Neuronal stem cell (in vitro differentiated cells): ENCODE measurements at places on chromosomes 1 and 21.
A peak's percentile ranks its signal among the peaks of the same experiment; 100 is the strongest.

- no peak for DNase-seq
Measured at GRCh38 chr1:18870957-18871356, 11.5 kb upstream of the TAS1R2 start.

- no peak for DNase-seq
Measured at GRCh38 chr1:221457685-221458446, 284.0 kb downstream of the DUSP10 start.

DNA sequence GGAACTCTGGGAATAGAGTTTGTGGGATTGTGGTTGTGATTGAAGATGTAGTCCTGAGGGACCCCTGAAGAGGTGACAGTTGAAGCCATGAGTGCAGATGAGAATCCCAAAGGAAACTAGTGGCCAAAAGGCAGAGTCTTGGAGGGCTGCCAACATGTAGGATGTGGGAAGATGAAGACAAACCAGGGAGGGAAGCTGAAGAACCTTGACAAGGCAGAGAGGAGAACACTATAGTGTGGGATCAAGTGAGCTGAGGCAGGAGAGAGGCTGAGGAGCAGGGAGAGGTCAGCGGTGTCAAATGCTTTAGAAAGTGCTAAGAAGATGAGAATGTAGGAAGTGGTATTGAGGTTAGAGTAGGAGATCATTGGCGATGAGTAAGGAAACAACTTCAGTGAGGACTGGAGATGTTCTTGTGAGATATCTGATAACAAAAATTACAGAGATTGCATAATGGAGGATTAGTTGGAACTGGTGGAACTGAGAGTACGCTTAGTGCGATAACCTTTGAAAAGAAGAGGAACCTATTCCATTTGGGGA lies 88.5 kb upstream of the VCAM1 start:
- DNase-seq = no peak

DNA sequence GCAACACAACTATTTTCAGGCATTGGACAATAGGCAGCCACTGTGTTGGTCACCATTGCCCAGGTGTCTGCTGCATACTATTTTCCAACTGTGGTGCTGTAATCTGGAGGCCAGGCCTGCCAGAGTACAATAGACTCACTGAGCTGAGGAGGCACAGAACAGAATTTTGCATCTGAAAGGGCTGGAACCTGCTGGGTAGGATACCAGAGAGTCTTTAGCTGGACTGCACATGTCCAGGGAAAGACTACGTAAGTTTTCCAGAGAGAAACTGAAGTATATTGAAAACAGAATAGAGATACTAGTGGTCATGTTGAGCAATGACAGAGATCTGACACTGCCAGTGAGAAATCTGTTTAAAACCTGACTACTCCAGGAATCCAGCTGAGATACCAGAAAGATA lies 200.8 kb downstream of the RASAL2 start:
- DNase-seq = peak; percentile 29

GRCh38 chr1:997993-998744 lies 1.7 kb downstream of the HES4 start:
- DNase-seq = no peak

- no peak for DNase-seq
Measured at GRCh38 chr1:108801101-108801500, 54.6 kb downstream of the STXBP3 start.

DNA sequence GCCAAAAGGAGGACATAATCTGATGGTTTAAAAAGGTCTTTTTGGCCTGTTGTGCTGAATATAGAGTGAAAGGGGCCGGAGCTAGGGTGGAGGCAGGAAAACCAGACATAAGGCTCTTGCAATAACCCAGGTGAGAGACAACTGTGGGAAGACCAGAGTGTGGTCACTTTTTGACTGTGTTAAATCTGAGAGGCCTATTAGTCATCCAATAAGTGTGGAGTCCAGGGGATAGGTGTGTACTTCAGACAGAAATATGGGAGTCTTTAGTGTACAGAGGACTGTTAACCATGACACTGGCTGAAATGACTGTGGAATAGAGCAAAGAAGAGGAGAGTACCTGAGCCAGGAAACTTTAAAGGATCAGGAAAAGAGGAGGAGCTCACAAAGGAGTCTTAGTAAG lies 89.3 kb downstream of the VAV3 start:
- DNase-seq = no peak

- DNase-seq = no peak
Measured at GRCh38 chr1:202374099-202374498, 25.6 kb downstream of the PPP1R12B start.

- no peak for DNase-seq
Measured at GRCh38 chr1:205769641-205770365, 5.5 kb downstream of the RAB29 start.

DNA sequence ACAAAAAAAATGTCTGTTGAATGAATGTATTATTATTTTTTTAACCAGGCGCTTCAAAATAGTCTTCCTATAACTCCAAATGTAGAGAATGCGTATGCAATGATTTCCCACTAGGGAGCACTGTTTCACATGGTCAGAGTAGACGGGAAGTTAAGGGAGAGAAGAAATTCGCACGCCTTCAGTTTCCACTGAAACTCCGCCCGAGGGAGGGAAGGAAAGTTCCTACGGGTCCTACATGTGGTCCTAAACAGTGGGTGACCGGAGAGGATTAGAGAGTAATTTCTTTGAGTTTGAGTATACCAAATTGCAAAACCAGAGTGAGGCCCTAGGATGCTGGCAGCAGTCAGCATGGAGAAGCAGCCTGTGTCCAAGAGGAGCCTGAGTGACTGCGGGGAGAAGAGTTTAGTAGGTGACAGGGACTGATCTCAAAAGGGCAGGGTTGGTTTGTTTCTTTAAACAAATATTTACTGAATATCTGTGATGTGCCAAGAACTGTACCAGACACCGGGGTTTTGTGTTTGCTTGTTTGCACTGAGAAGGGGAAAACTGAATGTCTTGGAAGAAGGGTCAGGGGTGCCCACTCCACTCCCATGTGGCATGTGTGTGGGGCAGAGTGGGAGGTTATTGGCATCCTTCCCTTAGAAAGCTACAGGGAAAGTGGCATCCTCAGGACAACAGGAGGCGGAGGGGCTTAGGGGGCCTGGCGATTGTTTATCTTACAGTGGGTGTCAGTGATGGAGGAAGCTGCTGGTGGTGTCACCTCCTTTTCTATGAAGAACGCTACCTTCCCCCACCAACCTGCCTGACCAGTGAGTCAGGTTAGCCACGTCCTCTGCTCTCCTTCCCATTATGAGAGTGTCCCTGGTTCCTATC lies 22.8 kb downstream of the RNU5D-1 start:
- no peak for DNase-seq

GRCh38 chr1:151840421-151840820 lies 801 bp upstream of the C2CD4D start:
- no peak for DNase-seq

DNA sequence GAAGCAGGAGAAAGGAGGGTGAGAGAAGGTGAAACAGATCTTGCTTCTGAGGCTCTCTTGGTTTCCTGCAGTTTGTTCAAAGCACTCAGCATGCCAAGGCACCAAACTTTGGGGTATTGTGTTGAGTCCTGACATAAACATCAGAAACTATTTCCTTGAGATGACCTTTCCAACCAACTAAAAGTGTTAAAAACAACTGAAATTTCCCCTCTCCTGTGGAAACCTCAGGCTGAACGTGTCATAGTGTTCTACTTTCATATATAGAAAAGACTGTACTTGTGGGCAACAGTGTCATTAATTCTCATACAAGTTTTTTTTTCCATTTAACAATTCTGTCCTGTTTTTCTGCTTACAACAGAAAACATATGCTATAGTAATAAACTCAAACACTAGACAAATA lies 6.3 kb upstream of the LYST start:
- no peak for DNase-seq

DNA sequence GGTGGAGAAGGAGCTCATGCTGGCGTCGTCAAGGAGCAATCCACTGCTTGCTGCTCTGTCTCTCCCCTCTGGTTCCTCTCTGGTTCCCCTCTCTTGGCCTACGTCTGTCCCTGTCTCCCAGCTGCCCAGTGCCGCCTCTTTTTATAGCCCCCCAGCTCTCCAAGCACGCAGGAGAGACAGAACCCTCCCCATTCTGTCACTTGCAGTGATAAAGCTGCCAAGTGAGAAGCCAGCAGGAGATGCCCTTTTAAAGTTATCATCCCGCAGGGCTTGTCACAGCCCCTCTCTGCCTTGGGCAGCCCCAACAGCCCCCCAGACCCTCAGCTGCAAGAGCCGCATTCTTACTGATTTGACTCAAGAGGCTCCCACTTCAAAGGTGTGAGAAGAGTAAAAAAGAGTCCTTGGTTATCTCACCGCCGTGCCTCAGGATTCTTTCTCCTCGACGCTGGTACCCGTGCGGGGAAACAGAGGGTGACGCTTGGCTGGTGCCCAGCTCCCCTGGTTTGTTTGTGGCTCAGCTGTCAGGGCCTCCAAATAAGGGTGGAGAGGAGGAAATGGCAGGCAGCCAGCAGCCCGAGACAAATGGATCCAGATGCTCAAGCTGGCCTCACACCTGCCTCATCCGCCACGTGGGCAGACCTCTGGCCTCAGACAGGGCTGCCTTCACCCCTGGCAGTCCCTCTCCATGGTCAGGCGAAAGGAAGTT lies at the start of gene NPPA:
NPPA (minus strand) TSS at position 117 of the 706 bp plus-strand sequence; CDS start at position 18, 99 bp downstream.
- no peak for DNase-seq

DNA sequence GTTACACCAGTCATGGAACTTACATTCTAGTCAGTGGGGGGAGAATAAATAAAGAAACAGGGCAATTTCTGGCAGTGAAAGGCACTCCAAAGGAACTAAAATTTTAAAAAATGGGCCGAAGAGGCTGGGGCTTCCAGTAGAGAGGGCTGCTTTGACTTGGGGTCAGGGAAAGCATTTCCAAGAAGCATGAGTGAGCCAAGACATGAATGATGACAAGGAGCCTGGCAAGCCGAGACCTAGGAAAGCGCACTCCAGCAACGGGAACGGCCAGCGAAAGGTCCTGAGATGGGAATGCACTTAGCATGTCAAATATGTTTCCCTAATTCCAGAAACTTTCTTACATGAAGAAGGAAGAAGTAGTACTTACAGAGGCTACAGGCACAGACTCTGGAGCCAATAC lies 95.4 kb upstream of the NGF start:
- no peak for DNase-seq

DNA sequence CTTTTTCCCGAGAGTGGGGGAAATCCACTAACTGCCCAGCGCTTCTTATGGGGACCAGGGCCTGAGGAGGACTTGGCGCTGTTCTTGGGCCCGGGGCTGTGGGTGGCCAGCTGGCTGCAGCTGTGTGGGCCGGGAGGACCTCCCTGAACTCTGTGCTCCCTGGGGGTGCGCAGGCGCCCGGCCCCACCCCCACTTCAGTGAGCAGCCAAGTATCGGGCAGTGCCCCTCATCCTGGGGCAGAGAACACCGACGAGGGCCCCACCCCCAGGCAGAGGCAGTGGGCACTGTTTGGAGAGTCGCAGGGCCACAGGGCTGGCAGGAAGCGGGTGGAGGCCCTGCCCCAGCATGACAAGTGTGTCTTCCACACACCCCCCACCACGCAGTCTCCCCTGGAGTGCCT lies 32.5 kb upstream of the SLC19A1 start:
- no peak for DNase-seq

DNA sequence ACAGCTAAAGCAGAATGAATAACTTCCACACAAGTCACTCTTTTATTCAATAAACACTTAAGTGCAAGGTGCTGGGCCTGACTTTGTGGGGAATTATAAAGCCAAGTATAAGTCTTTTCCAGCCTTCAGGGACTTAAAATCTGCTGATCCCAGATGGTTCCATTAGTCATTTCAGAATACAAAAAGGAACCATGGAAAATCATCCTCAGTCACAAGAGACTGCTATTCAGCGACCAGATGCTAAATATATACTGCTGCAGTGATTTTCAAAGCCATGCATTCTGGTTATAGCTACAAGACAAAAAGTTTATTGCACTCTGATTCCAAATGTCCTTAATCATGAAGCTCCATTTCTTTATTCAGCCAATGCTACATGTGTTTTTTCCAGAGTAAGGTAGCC lies 25.7 kb downstream of the GLMN start:
- no peak for DNase-seq

GRCh38 chr21:35035116-35035515 lies 14.0 kb downstream of the RUNX1 start:
- DNase-seq = no peak

GRCh38 chr1:167650269-167651160 lies 20.5 kb downstream of the RCSD1 start:
- no peak for DNase-seq

DNA sequence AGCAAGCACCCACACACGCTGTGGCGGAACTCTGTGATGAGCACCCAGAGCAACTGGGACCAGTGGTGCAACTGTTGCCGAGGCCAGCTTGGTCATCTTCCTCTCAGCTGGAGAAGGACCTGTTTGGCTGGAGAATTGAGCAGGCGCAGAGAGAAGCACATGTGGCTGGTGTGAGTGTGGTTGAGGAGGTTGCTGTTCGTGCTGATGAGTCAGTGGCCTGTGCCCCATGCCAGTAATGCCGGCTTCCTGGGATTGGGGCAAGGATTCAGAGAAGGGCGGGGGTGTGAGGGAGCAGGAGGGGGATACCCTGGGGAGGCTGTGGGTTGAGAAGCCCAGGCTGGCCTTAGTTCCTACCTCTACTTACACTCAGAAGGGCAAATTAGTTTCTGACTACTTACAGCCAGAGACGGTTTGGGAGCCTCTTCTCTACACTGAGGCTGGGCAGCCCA lies 57.5 kb upstream of the EPS8L3 start:
- DNase-seq = no peak

- DNase-seq = no peak
Measured at GRCh38 chr1:110040548-110040947, 6.1 kb downstream of the STRIP1 start.

DNA sequence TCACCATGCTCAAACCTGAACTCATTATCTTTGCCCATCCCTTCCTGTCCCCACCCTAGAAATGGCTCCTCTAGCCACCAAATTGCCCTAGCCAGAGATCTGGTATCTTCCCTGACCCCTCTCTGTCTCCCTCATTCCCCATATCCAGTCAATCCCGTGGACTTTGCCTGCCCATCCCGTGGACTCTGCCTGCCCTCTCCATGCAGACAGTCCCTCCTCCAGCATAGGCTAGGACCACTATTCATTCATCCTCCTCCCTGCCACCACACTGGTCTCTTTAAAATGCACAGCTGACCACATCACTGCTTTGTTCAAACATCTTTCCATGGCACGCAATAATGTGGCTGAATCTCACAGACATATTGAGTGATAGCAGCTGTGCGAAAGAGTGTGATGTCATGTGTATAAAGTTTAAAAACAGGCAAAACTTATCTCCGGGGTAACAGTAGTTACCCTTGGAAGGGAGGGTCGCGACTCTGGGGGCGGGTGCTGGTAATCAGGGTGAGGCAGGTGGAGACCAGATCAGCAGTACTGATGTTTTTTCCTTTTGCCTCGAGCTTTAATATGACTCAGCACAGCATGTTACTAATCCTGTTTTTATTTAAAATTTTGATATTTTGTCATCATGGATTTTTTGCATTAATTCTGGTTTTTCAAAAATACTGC lies 4.8 kb upstream of the SLC2A1 start:
- DNase-seq = no peak

DNA sequence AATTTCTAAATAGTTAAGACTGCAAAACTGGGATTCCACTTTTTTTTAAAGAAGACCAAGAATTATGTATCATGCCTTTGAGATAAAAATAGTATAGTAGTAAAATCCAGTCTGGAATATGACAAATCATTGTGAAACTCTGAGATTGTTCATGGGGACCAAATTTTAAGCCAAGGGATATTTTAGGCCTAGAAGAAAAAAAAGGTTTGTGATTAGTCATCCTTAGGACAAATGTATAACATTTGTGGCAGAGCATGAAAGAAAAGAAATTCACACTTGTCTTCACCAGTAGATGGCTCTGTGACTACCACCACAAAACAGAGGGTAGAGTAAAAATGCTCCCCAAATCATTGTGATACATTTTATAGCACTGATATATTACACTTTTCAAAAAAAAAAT lies 226.1 kb downstream of the KCTD3 start:
- no peak for DNase-seq
